Stimulated activated CD4-positive, alpha-beta T cell treated with anti-CD3 and anti-CD28 coated beads, TNF-alpha, amount 100 ng/mL, for 4 hours (primary cell): ENCODE measurements at places on chromosomes 16 and 17.

DNA sequence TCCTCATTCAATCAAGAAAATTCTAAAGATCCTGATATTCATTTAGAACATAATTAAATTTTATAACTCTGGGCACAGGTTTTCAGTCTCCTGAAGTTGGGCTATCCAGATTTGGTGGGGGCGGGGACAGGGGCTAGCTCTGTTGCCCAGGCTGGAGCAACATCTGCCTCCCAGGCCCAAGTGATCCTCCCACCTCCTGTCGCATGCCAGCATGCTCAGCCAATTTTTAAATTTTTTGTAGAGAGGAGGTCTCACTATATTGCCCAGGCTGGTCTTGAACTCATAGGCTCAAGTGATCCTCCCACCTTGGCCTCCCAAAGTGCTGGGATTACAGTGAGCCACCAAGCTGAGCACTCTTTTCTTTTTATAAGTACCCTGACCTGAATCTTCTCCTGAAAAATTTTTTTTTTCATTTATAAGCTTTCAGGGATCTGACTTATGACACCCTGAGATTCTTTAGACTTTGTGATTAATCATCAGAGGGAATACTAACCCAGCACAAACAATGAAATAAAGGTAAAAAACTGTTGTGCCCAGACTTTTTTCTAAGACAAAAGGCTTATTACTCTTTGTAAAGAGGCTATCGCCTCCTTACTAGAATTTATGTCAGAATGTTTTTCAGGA, 62.6 kb downstream of the TUBD1 start:
- no peak for DNase-seq

DNA sequence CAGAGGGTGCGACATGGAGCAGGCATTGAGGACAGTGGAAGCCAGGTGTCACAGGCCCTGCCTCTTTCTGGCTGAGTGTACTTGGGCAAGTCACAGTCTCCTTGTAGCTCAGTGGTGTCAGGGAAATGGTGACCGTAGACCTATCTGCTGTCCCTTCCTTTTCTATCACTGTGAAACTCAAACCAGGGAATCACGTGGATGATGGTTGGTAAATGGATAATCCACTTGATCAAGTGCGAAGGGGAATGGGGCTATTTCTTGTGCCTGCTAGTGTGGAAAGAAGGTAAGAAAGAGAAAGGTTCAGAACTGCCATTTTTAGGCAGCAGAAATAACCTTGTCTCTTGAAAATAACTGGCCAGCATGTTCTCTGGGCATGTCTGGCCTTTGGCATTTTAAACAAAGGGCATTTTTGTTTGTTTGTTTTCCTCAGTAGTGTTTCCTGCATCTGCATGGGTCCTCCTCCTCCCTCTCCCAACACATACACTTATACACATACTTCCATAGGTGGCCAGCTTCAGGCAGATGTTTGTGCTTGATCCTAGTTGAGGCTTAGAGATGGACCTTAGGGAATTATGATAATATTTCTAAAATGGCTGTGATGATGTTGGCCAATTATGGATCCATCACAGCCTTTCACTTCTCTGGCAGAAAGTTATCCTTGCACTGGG, 7.1 kb downstream of the TBX4 start:
- no peak for DNase-seq

DNA sequence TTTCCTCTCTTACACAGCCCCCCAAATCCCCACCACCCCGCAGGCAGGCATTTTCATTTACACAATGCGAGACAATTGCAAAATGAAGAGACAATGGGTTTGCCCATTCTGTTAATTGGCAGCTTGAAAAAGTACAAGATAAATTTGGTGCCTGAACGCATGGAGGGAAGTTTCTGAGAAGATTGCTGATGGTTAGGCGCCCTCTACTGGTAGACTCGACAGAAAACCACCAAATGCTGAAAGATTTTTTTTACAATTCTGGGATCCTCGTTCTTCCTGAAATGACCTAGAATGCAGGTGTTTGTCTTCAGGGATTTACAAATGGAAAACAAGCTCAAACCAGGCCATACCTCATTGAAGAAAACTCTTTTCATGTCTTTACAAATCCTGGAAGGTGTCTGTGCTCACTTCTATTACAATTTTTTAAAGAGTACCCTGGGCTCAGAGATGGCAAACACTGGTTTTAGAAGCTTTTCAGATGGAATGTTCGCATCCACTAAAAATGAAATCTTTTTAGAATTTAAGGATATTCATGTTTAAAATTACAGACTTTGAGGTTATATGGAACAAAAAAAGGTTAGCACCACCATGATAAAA, 338.5 kb downstream of the PMP22 start:
- no peak for DNase-seq

DNA sequence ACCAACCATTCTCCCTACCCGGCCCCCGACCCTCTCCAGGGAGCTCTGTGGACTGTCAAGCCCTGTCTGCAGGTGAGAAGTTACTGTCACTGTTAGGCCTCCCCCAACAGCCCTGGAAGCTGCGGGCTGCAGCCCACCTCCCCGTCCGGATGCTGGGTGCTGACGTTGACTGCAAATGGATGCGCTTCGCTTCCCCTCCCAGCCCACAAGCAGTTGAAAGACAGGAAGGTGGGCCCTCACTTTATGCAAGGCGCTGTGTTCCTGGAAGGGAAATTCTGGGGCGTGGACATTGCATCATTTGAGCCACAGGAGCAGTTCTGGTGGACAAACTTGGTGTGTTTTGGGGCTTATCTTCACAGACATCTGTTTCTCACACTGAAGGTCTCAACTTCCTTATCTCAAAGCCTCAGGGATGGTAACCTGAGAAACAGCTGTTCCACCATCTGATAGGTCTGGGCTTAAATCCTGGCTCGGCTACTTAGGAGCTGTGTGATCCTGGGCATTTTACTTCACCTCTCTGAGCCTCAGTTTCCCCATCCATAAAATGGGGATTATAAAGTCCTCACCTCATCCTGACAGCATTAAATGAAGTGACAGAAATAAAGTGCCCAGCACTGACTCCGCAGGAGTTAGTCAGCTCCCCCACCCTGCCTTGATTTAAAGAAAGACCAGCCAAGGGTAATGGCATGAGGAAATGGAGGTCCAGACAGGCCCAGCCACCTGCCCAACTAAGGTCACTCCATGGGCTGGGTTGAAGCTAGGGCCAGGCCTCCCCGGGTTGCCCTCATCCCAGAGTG, 4.6 kb upstream of the DRC7 start:
- DNase-seq = no peak

GRCh38 chr17:64219571-64219970, 43.5 kb downstream of the TEX2 start:
- DNase-seq = no peak

- DNase-seq = no peak
These were observed 91.1 kb downstream of the RPA1 start for GRCh38 chr17:1920948-1921351.

DNA sequence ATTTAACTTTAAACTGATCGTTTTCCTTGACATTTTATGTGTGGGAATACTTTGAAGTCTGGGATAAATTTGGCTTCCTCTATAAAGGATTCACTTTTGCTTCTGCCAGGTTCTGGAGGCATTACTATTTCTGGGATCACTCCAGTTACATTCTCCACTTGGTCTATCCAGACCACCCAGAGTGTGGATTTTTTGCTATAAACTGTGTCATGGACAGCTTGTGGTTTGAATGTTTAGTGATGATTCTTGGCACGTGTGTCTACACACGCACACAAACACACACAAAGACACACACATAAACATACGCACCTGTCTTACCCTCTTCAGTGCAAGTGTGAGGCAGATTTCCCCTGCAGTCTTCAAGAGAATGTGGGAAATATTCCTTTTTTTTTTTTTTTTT, 27.4 kb upstream of the MSI2 start:
- no peak for DNase-seq

GRCh38 chr16:16045296-16045695, 95.9 kb downstream of the ABCC1 start:
- no peak for DNase-seq

DNA sequence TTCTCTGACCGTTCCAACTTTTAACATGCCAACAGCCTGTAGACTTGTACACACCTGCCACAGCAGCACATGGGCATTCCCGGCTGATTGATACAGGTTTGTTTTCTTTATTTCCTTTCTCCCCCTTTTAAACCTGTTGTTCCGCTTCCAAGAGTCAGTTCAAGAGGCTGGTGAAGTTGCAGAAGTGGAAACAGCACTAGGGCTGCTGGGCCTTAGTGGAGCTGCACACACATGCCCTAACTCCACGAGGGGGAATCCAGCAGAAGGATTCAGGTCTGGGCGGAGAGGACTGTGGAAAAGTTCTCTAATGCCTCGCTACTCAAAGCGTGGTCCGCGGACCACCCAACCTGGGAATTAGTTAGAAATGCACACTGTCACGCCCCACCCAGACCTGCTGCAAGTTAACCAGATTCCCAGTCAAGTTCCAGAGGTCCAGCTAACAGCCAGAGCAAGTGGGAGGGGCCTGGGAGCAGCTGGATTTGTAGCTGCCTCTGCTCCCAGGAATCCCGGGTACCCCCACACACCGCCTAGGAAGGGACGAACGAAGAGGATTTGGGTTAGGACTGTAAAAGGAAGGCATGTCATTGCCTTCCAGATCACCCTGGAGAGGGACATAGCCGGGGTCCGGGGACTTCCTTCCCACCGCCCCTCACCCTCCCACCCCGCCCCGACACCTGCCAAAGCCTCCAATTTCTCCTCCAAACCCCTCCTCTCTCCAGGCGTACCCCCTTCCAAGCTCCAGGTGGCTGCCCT, 542 bp downstream of the SLC39A11 start:
- no peak for DNase-seq

GRCh38 chr17:56819431-56820145, 14.1 kb downstream of the C17orf67 start:
- DNase-seq = peak; percentile 31

DNA sequence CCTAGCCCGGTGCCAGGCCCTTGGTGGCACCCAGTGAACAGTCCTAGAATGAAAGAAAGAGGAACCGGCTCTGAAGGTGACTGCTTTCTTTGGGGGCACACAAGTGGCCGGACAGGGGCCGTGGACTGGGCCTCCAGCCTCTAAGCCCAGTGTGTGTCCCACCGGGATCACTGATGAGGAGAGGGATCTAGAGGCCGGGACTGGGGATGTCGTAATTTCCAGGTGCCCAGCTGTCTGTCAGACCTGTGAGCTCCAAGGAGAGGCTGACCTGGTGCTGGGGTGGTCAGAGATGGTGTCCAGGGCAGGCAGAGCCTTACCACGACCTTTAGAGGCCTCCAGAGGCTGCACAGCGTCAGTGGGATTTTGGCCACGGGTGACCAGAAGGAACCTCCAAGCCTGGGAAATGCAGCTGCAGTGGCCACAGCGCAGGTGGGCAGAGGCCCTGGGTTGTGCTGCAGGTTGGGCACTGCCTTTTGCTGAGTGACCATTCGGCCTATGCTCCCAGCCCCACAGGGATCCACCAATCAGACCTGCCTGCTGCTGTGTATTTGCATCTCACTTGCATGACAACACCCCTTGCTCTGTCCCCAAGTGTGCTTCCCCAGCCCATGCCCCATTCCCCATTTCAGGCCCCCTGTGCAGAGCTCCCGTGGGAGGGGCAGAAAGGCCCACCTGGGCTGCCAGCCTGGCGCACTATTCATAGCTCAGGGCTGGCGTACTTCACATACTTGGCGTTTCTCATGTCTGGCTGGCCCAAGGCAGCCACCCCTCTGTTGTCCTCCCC, 12.5 kb downstream of the ARHGAP23 start:
- no peak for DNase-seq

- no peak for DNase-seq
These were observed 23.7 kb upstream of the PHF12 start for GRCh38 chr17:28975031-28975430.

DNA sequence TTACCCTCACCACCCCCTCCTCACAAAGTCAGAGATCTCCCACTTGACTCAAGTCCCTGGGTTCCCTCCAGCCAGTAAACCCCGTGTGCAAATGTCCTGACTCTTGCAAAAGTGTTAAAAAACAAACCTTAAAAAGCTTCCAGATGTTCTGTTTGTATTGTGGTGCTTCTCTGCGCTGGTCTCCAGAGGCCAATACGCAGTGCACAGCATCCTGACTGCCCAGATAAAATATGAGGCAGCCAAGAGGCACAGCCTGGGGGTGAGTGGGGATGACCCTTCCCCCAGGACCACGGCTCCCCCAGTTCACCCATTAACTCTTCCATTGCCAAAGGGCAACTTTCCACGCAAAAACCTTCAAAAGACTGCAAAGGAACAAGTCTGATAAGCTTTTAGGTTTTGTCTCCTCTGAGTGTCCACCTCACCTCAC, 291.8 kb downstream of the SOX9 start:
- DNase-seq = no peak

- no peak for DNase-seq
These were observed 117.7 kb downstream of the USP22 start for GRCh38 chr17:20925091-20925490.

DNA sequence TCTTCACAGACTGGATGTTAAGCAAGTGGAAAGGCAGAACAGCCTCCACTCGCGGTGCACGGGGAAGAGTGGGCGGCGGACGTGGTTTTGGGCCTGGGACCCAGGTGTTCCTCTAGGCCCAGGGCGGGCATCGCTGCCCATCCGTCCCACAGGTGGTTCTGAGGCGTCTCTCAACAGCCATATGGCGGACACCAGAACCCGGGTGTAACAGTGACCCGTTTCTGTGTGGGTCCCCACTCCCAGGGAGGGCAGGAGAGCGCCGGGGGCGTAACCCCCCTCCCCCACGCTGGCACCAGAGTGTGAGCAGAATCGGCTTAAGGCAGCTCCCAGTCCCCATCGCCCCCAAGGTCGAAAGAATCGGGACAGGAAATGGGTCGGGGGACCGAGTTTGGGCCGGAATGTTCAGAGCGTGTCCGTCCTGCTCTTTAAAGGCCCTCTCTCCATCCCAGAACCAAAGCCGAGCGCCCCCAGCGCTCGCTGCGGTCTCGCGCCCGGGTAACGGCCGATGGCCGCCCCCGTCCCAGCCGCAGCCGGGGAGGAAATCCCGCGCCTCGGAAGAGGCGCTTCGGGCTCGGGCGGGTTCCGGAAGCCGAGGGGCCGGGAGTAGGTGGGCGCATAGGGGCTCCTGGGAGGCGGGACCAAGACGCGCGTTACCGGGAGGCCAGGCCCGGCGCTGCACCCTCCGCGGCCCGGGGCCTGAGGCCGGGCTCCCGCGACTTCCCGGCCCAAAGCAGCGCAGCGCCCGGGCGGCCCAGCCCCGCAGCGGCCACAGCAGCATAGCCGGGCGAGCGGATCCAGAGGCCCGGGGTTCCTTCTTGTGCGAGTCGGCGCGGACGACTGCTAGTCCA, at the start of gene TK2:
Gene TK2, minus strand, starts transcription at position 839 of the 848 bp plus-strand sequence. Its CDS starts 61 bp downstream, at position 778.
- peak; percentile 41 for DNase-seq

DNA sequence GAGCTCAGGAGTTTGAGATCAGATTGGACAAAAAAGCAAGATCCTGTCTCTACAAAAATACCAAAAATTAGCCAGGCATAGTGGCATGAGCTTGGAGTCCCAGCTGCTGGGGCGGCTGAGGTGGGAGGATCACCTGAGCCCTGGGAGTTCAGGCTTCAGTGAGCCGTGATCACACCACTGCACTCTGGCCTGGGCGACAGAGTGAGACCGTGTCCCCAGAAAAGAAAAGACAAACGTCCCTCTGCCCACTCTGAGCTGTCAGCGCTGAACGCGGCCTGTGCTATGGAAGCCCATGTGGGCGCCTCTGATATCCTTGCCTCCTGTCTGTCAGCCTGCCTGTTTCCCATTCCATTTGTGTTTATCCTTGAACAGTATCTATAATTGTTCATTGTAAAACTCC, 50.7 kb downstream of the FOXK2 start:
- no peak for DNase-seq
